ENCODE measurements at places on chromosomes 7 and 10.

DNA sequence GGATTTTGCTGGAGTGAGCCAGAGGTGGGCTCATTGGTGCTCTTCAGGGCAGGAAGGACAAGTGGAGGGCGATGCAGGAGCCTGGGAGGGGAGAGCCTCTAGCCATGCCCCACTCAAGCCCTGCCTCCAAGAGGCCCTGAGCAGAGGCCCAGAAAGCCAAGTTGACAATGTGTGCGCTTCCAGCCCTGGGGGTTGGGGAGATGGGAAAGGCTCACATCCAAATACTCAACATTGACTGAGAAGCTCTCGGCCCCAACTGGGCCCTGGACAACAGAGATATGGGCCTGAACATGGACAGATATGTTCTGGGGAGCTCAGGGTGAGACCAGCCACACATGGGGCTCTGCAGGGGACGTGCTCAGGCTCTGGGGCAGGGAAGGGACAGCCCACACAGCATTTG, 39.0 kb downstream of the FRMPD2 start:
- no peak for DNase-seq

DNA sequence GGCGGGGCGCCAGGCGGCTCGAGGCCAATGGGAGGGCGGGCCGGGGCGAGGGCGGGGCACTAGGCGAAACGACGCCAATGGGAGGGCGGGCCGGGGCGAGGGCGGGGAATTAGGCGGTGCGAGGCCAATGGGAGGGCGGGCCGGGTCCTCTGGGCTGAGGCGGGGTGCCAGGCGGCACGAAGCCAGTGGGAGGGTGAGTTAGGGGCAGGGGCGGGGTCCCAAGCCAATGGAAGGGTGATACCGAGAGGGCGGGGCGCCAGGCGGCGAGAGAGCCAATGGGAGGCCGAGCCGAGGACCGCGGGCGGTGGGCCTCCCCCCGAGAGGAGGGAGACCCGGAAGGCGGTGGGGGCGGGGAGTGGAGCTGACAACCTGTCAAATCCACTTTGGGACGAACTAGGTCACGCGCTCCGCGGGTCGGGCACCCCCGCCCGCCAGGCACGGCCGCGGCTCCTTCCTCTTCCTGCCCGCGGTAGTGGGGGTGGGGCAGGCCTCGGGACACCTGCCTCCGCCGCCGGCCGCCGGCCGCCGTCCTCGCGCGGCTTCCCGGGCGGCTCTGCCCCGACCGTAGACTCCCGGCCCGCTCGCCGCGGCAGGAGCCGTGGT, 28.0 kb upstream of the KMT2C start:
- DNase-seq: peak; percentile 100

DNA sequence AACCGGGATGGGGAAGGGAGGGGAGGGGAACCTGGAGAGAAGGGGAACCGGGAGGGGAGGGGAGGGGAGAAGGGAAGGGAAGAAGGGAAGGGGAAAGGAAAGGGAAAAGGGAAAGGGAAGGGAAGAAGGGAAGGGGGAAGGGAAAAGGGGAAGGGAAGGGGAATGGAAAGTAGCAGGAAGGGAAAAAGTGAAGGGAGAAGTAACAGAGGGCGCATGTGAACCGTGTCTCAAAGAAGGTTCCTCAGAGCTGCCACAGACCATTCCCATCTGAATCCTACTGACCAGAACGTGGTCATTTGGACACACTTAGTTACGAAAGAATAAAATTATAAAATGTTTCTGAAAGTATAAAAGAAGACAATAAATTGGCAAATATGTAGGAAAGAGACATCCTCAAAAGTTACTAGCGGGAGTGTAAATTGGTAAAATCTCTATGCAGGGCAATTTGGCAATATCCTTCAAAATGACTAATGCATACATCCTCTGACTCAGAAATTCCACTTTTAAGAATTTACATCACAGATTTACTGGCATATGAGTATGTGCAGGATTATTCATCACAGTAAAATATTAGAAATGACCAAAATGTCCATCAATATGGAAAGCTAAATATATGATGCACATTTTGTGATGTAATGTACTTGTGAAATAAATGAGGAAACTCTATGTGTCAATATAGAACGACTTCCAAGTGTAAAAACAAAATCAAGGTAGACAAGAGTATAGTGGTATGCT, 12.9 kb downstream of the C10orf67 start:
- no peak for DNase-seq

DNA sequence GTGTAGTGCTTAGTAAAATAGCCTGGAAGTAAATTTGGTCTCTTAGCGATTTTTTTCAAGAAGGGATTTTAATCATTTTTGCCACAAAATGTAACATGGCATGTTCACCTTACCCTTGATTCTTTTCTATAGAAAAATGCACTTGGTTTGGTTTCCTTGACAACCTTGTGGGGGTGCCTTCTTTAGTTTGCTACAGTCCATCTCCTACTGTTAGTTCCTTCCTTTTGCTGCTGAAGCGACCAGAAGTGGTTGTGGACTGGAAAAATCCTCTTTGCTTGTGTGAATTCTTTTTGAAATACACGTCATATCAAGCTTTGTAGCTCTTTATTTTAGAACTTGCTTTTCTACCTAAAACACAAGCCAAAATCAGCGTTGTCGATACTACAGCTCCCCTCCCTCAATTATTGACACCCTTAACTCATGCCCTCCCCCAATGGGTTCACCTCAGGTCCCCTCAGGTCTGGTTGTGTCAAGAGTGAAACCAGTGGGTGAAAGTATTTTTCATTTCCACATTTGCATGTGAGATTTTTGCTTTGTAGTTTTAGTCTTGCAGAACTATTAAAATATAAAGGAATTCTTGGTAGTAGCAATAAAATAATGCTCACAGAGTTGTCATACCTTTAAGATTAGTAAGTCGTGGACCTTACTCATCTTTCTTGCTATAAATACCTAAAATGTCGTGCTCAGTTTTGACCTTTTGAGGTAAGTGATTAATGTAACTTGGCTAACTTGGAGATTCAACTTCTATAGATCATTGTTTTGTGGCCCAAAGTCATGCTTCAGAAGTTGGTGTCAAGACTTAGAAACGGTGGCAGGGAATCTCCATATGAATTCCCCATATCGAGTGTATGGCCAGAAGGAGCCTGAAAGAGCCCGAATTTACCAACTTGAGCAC, 1.5 kb downstream of the ACTR3B start:
- DNase-seq: no peak

GRCh38 chr10:102468683-102469082, 17.3 kb upstream of the C10orf95 start:
- no peak for DNase-seq

DNA sequence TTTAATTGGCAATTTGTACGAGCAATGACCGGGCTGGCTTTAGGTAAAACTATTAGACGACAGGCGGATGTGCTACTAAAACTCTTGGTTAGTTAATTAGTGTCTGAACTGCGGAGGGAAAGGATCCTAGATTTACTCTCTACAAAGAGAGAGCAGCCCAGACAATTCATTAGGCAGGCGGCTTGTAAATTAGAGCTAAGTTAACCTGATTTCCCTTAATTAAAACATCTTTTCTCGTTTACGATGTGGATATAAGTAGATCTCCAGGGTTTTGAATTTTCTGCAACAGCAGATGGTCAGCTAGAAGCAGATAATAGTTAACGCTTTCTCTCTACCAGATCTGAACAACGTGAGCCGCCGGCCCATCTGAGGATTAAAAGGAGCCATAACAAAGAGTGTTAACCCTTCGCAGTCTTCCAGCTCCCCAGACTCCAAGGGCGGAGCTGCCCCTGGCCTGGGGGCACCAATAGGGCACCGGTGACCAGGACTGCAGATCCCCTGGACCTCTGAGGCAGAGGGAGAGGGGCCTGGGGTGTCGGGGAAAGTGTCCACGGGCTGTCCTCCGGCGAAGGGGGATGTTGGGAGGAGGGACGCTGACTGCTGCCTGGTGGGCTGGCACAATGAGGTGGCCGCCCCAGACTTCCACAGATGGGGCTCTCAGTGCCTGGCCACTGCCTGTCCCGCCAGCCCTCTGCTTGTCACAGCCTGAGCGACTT, 6.3 kb upstream of the UNCX start:
- no peak for DNase-seq

GRCh38 chr7:104836976-104837375, 177.0 kb upstream of the KMT2E start:
- DNase-seq: no peak

GRCh38 chr7:149838992-149839408, 825 bp downstream of the ZNF862 start:
- DNase-seq: no peak

DNA sequence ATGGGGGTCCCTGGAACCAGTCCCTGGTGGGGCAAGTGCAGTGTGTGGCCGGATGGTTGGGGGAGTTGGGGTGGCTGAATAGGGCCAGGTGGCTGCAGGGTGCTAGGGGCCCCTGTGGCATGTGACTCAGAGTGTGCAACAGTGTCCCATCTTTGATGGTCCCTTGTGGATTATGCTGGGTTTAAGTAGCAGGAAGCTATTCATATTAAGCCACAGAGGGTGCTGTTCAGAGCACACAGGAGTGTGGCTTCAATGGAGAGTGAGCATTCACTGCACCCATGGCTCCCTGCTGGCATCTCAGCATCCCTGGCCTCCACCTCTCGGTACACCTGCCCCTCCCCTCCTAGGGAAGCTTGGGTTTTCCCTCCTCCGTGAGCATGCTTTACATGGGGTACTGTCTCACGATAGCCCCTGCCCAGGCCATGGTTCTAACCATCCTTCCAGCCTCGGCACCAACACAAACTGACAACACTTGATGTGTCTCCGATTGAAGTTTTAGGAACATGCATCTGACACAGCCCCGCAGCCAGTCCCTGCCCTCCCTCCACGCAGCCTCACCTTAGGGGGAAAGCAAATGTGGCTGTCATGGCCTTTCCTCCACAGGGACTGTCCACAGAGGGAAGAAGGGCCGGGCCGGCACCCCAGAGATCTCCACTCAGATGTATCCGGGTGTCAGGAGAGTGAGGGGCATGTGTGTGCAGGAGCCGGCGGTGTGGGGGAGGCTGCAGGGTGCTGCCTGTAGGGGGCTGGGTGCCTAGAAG, 30.4 kb upstream of the PPIF start:
- DNase-seq: no peak

DNA sequence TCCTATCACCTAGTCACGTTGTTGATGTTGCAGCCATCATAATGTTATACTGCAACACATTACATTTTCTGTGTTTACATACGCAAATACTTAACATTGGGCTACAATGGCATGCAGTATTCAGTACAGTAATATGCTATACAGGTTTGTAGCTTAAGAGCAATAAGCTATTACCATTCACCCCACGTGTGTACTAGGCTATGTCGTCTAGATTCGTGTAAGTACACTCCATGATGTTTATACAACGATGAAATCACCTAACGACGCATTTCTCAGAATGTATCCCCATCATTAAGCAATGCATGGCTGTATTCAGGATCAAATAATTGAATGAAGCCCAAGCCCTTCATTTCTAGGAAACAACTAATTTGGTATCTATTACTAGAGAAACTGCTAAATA, 43.4 kb upstream of the C1GALT1 start:
- no peak for DNase-seq

- no peak for DNase-seq
Measured at GRCh38 chr10:125038637-125039036, 96.7 kb downstream of the ZRANB1 start.

DNA sequence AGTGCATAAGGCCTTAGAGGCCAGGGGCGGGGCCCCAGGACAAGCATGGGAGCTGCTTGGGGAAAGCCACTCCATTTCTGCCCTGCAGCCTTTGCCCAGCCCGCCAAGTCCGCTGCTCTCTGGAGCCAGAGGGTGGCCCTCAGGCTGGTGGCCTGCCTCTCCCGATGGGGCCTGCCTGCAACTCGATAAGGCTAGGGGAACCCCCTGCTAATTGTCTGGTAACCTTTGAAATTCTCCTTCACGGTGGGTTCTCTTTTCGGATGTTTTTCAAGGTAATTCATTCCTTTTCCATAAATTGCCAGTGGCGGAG, 94.9 kb downstream of the ZMIZ1 start:
- no peak for DNase-seq

DNA sequence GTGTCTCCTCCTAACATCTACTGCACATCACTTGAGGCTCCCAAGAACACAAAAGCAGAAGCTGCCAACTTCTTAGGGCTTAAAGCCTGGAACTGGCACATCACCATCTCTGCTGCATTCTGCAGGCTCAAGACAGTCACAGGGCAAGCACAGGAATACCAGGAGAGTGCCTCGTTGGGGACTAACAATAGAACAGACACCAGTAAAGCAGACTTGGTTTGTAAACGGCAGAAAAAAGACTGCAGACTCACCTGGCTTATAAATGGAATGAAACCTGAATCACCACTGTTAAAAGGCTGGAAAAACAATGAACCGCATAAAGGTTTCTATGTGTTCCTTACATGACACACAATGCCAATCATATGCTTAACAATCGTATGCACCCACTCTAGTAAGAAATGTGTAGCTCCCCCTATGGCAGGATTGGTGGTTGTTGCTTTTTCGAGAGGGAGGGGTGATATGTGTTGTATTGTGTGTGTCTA, 12.8 kb downstream of the RHEB start:
- DNase-seq: no peak

GRCh38 chr7:638256-639011, 88.1 kb upstream of the DNAAF5 start:
- no peak for DNase-seq

DNA sequence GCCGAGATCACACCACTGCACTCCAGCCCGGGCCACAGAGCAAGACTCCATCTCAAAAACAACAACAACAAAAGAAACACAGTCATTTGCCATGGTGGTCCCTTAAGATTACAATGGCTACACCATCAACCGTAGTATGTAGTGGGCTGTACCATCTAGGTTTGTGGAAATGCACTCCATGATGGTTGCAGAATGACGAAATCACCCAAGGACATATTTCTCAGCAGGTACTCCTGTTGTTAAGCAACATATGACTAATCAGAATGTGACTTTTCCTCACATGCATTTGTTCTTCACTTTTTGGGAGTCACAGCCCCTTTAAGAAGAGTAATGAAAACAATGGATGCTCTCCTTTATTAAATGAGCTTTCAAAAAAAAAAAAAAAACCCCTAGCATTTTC, 11.0 kb downstream of the SVIL start:
- no peak for DNase-seq

DNA sequence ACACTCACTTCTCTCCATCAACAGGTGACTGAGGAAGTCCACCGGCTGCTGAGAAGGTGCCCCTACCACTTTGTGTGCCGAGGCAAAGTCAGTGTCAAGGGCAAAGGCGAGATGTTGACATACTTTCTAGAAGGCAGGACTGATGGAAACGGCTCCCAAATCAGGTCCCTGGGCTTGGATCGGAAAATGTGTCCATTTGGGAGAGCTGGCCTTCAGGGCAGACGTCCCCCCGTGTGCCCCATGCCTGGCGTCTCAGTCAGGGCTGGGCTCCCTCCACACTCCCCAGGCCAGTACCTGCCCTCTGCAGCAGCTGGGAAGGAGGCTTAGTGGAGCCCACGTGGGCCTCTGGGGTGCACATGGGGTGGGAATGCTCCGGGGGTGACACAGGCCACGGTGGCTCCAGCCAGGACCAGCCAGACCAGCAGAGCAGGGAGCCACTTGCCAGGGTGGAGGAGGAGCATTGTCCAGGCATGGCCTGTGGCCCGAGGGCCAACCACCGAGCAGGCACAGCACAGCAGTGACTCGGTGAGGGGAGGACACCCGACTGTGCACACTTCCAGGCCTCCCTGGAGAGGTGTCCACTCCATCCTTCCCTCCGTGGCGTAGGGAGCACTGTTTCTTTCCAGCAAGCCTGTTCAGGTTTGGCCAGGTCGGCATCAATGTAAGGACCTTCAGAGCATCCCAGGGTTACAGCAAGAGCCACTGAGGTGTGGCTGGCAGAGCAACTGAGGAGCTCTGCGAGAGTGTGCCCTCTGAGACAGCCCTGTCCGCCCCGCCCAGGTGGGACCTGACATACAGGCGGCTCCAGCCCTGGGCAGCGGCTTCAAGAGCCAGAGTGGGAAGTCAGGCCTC, 139.7 kb downstream of the ADCY1 start:
- DNase-seq: no peak

All from stimulated activated CD8-positive, alpha-beta memory T cell treated with anti-CD3 and anti-CD28 coated beads, Interleukin-2, amount 100 ng/mL, for 1 hour (primary cell).